NCI-H774 (cell line): ENCODE measurements at places on chromosomes 5 and 9.

GRCh38 chr9:95441081-95441480, 75.7 kb downstream of the PTCH1 start:
- no peak for DNase-seq

DNA sequence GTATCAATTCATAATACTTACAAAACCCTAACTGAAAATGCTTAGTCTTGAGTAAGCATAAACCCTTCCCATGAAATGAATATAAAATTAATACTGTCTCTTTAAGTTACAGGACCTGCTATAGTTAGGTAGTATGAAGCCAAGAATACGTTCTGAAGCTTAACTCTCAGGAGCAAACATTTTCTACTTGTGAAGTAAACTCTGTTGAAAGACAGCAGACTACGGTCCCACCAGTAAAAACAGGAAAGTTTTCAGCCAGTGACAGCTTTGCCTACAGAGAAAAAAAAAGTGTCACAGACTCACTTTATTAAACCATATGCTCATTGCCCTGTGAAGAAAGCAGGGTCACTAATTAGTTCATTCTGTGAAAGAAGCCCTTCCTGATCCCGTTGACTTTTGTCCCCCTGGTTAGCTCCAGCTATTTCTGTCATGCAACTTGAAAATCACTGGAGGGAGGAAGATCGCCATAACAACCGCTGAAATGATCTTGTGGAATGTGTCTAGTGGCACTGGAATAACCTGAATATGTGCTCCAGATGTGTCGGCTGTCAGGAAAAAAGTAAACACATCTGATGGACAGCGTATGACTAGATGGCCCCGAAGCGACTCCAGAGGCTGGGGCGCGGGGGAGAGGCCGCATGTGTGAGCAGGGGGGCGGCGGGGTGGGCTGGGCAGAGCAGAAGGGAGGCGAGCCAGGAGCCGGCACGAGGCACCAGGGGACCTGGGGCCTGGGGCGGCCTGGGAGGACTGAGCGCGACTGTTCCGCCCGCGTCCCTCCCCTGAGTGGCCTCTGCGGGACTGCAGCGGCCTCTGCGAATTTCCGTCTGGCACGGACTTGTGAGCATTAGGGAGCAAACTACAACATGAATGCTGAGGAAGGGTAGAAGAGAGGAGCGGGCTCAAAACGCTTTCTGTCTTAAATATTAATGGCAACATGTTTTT, 41.9 kb downstream of the BNC2 start:
- no peak for DNase-seq

DNA sequence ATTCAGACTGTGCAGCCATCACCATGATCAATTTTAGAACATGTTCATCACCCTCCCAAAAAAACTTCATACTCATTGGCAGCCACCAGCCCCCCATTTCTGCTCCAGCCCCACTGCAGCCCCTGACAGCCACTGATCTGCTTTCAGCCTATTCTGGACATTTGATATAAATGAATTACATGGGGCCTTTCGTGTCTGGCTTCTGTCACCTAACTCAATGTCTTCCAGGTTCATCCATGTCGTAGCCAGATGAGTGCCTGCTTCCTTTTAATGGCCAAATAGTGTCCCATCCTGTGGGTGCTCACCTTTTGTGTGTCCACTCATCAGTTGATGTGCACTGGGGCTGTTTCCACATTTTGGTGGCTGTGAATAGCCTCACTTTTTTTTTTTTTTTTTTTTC, 63.5 kb downstream of the HMCN2 start:
- DNase-seq, result no peak

DNA sequence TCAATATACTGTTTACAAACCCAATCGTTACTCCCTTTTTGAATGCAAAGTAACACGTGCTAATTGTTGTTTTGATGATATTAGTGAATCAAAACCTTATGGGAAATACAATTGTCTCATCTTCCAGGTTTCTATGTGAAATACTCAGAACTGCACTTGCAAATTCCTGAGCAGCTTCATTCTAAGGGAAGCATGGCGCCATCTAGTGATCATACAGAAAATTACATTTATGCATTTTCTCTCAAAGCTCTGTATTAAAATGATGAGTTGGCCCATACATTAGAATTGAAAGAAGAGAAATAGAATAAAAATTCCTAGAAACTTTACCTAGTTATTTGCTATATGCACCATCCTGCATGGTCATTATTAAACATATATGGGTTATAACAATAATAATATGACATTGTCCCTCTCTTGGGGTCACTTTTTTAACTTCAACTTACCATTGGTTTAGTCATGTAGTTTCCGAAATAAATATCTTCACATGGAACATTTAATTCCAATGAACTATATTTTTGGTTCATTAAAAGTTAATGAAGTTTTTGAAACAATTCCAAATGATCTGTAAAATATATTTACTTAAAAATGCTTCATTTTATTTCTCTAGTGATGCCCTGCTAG, 220.0 kb downstream of the PDE4D start:
- DNase-seq, result peak; percentile 11

DNA sequence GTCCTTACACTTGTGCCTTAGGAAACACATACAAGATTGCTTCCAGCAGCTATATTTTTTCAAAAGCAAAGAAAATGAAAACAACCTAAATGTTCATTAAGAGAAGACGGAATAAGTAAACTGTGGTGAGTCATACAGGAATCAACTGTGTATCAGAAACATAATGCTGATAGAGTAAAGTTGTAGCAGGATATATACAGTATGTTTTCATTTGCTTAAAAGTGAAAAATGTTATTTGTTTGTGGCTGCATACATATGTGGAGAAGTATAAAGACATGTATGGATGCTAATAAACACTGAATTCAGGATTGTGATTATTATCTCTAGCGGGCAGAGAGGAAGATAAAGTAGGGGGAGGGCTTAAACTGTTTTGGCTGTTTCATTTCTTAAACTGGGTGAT, 8.3 kb downstream of the DCTN4 start:
- no peak for DNase-seq

GRCh38 chr5:92372766-92373165, 989.6 kb upstream of the ARRDC3 start:
- no peak for DNase-seq

DNA sequence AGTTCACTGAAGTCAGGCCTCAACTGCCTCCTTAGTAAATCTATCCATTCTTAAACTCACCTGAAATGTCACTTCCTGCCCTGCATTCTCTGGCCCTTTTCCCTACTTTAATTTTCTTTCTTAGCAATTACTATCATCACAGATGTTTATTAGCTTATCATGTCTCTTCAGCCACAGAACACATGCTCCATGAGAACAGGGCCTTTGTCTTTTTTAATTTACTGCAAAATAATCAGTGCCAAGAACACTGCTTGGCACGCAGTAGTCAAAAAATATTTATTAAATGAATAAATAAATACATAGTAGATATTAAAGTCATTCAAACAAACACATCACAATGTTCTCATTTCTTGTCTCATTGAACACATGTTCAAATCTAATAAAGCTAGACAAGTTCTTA, 46.2 kb downstream of the SKIC3 start:
- DNase-seq, result no peak

- DNase-seq, result no peak
Measured at GRCh38 chr5:112275671-112276070, 143.4 kb downstream of the EPB41L4A start.

DNA sequence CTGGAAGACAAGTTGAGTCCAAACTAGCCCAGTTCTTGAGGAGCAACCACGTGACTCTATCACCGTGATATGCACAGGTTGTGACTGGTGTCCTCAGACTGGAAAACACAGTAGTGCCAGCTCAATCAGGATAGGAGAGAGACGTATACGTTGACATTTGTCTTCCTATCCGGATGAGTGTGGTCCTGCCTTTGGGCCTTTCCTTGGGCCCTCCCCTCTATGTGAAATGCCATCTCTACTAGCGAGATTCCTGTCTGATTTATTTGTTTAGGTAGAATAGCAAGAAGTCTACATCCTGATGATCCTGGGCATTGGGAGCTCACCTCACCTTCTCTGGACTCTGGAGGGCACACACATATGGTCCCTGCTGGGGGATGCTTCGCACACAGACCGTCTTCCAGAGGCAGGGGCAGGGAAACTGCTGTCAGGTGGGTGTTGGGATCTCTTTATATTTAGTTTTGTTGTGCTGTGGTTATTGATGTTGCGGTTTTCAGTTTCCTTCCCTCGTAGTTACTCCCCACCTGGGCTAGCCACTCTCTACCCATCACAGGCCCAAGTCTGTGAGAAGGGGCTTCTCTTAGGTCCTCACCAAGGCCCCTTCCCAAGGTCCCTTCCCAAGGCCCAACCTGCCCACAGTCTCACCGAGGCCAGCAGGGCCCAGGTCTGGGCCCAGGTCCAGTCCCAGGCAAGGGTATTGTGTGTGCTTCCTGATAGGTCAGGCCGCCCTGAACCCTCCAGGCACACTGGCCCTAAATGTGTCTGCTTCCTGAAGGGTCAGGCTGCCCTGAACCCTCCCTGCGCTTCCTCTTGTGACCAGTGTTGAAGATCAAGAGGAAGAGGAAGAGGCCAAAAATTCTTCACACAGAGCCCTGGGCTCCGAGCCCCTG, 19.0 kb upstream of the SPINK4 start:
- DNase-seq, result no peak

DNA sequence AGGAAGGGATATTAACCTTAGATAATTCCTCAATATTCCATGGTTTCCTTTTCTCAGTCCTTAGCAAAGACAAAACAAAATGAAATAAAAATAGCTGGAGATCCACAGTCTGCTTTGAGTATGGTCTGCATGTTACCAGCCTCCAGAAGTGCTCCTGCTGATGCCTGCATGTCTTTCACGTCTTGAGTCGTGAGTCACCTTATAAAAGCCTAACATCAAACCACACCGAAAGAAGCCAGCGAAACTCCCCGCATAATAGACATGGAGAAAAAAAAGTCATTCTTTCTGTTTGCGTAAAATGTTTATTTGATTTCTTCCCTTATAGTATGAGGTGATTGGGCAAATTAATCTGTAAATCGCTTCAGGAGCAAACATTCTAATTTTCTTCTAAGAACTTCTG, 380.5 kb downstream of the SLCO4C1 start:
- DNase-seq, result no peak

- DNase-seq, result no peak
Measured at GRCh38 chr5:148201151-148201550, 1.7 kb upstream of the SPINK6 start.

DNA sequence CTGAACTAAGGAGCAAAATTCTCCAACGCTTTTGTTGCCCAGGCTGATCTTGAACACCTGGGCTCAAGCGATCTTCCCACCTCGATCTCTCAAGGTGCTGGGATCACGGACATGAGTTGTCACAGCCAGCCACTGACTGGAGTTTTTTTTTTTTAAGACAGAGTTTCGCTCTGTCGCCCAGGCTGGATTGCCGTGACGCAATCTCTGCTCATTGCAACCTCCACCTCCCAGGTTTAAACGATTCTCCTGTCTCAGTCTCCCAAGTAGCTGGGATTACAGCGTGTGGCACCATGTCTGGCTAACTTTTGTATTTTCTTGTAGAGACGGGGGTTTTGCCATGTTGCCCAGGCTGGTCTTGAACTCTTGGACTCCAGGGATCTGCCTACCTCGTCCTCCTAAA, 58.2 kb downstream of the EHMT1 start:
- no peak for DNase-seq

GRCh38 chr9:80934095-80934494, 755.3 kb downstream of the TLE1 start:
- DNase-seq, result no peak

- no peak for DNase-seq
Measured at GRCh38 chr5:57989378-57989777, 470.5 kb downstream of the PLK2 start.

DNA sequence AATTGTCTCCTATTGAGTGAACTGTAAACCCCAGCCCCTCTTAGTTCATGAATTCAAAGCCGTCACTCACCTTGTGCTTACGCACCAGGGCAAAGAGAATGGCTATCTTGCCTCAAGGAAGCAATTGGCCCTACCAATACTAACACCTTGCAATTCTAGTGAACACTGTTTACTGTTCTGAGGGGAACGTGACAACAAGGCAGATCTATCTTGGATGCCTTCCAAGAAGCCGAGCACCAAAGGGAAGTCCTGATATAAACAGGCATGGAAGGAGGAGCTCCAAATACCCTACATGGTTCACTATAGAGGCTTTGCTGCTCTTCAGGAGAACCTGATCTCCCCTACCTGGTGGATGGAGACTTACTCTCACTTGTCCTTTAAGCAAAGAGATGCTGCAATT, 1.7 kb upstream of the PLPPR1 start:
- DNase-seq, result peak; percentile 79

GRCh38 chr9:22332202-22332601, 114.4 kb upstream of the DMRTA1 start:
- DNase-seq, result peak; percentile 20

GRCh38 chr5:15646371-15646770, 146.4 kb downstream of the FBXL7 start:
- no peak for DNase-seq

GRCh38 chr9:70610287-70610644, 195.8 kb upstream of the KLF9 start:
- DNase-seq, result no peak

- DNase-seq, result peak; percentile 54
Measured at GRCh38 chr9:29514336-29514735, 1941.1 kb upstream of the C9orf72 start.

- DNase-seq, result no peak
Measured at GRCh38 chr9:97529363-97530076, 28.1 kb downstream of the TMOD1 start.

- no peak for DNase-seq
Measured at GRCh38 chr9:14219850-14220249, 94.1 kb downstream of the NFIB start.

DNA sequence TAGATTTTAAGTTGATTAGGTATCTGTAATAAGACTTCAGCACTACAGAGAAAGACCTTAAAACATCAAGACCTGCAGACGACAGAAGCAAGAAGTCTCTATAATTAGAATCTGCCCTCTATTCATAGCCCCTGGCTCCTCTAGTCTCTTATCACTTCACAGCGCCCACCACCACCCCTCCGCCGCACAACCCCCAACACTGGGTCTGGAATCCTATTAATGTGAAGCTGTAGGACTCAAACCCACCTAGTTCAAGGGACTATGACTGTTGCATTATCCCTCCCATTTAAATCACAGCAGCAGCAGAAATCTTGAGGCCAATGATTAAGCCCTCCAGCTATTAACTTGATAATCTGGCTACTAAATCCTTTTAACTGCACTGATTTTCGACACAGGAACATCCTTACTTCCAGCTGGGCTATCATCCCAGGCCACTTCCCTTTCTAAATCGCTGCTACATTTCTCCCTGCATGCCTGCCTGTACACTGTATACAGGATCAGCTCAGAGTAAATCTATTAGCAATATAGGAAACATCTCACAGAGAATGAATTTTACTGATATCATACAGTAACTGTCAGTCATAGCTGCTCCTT, 159.5 kb upstream of the GRAMD2B start:
- no peak for DNase-seq

- no peak for DNase-seq
Measured at GRCh38 chr5:73367650-73368049, 80.9 kb downstream of the FOXD1 start.

DNA sequence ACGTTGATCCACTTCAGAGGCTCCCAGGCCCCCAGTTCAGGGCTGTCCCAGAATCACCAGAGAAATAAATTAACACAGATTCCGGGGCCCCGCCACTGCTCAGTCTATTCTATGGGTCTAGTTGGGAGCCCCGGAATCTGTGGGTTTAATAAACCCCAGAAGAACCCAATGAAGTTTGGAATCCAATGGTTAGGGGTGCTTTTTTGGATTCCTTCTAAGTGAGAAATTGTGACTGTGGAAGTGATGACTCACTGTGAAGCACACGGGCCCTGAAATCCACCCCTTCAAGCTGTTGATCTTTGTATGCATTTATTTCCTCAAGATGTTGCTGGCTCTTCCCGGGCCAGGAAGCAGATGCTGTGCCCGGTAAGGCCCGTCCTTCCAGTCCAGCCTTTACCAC, 57.3 kb upstream of the SLC28A3 start:
- no peak for DNase-seq

GRCh38 chr9:4443439-4443838, 46.8 kb upstream of the SLC1A1 start:
- DNase-seq, result no peak
